Hair follicular keratinocyte (primary cell): ENCODE measurements at places on chromosomes 11 and 22. TPM values are rescaled to one million over a fixed set of nuclear protein-coding genes. Genes with fewer than 3 reads are reported as not detected.

Gene PIWIL4
- 0.47 TPM in 1 of 2 replicates, not detected in the other for total RNA-seq

Gene MMP8
- 0.11 TPM in 1 of 2 replicates, not detected in the other for total RNA-seq

Gene NPAS4
- not detected in 2 replicates for total RNA-seq

Gene MRGPRE
- not detected in 2 replicates for total RNA-seq

Gene PKP3
- 292 and 373 TPM in 2 replicates for total RNA-seq

Gene UPK2
- 0.30 TPM in 1 of 2 replicates, not detected in the other for total RNA-seq

Gene SCGB1D2
- total RNA-seq: not detected in 2 replicates

Gene FREY1
- total RNA-seq: 0.38 TPM in 1 of 2 replicates, not detected in the other

Gene C11orf16
- not detected in 2 replicates for total RNA-seq

Gene RIMBP3C
- not detected in 2 replicates for total RNA-seq

Gene NPAT
- total RNA-seq: 6.4 and 9.3 TPM in 2 replicates

Gene ALDH3B1
- total RNA-seq: 0.31 and 0.61 TPM in 2 replicates

Gene PATE2
- not detected in 2 replicates for total RNA-seq

Gene FBLN1
- total RNA-seq: 16.6 and 20.0 TPM in 2 replicates
